ENCODE measurements at places on chromosomes 2 and 18. TPM values are rescaled to one million over a fixed set of nuclear protein-coding genes. Genes with fewer than 3 reads are reported as not detected.

The DUSP2 gene
- 1.7 TPM for total RNA-seq

The EFEMP1 gene
- 6,170 TPM for total RNA-seq

The PROKR1 gene
- not detected for total RNA-seq

The B3GNT7 gene
- total RNA-seq = 0.33 TPM

The APCDD1 gene
- total RNA-seq = not detected

The IGFBP2 gene
- 17.3 TPM for total RNA-seq

The MRPL44 gene
- 36.6 TPM for total RNA-seq

The SPHKAP gene
- total RNA-seq = not detected

The FBXO36 gene
- 2.4 TPM for total RNA-seq

The CD8A gene
- not detected for total RNA-seq

The ANKRD53 gene
- total RNA-seq = 0.38 TPM

The NT5C1B gene
- not detected for total RNA-seq

The LHCGR gene
- total RNA-seq = not detected

The SRD5A2 gene
- total RNA-seq = not detected

The FEV gene
- total RNA-seq = not detected

The GKN2 gene
- total RNA-seq = 0.65 TPM

The IL36G gene
- not detected for total RNA-seq

The SCYGR4 gene
- not detected for total RNA-seq

The RESP18 gene
- total RNA-seq = not detected

The GNLY gene
- not detected for total RNA-seq

The NR4A2 gene
- under 0.01 TPM for total RNA-seq

The PTPRM gene
- total RNA-seq = 123 TPM

The IL1R2 gene
- not detected for total RNA-seq

The CAPN14 gene
- total RNA-seq = not detected

The SS18 gene
- total RNA-seq = 96.7 TPM

The HOXD12 gene
- total RNA-seq = not detected

The CHST9 gene
- total RNA-seq = not detected

The PPP1R1C gene
- under 0.01 TPM for total RNA-seq

The RAPGEF4 gene
- 13.9 TPM for total RNA-seq

The RNMT gene
- total RNA-seq = 29.0 TPM

The OSR1 gene
- not detected for total RNA-seq

The ASB18 gene
- total RNA-seq = not detected

The DSC2 gene
- not detected for total RNA-seq

The CROCC2 gene
- not detected for total RNA-seq

The CLK1 gene
- 50.6 TPM for total RNA-seq

The ACMSD gene
- not detected for total RNA-seq

The SERPINB3 gene
- total RNA-seq = not detected

The STK39 gene
- 8.8 TPM for total RNA-seq

The GPR39 gene
- 0.10 TPM for total RNA-seq

The STK36 gene
- 14.7 TPM for total RNA-seq

The SOS1 gene
- 25.6 TPM for total RNA-seq

The RGPD3 gene
- total RNA-seq = 0.38 TPM

The COL4A3 gene
- total RNA-seq = not detected

Data from vein endothelial cell (primary cell).